Endothelial cell of umbilical vein (primary cell): ENCODE measurements at places on chromosomes 4 and X.

GRCh38 chrX:71577682-71578081 is 555 bp upstream of the GCNA start:
- no peak for DNase-seq

DNA sequence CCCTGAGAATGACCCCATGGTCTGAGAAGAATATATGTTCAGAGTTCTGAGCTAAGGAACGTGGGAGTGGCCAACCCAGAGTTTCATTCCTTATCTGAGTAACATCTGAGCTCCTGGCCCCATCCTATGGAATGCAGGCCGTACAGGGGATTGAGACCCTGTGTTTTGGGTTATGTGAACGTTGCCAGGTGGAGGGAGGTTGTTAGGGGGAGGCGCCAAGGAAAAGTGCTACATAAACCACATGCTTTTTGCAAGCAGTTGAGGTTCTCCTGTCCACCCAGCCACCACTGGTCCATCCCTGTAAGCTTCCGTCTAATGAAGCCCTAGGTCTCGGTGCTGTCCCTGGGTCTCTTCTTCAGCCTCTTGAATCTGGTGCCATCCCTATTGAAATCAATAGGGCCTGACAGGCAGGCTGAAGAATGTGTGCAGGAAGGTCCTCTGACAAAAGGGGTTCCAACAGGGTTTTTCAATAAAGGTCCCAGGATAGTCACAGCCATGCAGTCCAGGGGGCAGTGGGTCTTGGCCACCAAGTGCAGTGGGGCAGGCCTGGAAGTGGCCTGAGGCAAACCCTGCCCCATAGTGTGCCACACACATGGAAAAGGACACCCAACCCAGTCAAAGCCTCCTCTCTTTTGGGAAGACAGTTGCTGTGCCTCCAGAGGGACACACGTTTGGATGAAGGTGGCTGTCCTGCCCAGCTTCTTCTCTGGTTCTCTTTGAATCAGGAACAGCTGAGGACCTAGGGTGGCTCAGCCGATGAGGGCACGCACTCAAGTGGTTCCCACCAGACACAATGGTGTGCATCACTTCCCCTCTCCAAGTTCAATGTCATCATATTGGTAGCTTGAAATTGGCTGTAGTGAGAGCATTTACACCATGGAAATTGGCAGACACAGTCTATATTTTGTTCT is 53.5 kb downstream of the HTRA3 start:
- no peak for DNase-seq

DNA sequence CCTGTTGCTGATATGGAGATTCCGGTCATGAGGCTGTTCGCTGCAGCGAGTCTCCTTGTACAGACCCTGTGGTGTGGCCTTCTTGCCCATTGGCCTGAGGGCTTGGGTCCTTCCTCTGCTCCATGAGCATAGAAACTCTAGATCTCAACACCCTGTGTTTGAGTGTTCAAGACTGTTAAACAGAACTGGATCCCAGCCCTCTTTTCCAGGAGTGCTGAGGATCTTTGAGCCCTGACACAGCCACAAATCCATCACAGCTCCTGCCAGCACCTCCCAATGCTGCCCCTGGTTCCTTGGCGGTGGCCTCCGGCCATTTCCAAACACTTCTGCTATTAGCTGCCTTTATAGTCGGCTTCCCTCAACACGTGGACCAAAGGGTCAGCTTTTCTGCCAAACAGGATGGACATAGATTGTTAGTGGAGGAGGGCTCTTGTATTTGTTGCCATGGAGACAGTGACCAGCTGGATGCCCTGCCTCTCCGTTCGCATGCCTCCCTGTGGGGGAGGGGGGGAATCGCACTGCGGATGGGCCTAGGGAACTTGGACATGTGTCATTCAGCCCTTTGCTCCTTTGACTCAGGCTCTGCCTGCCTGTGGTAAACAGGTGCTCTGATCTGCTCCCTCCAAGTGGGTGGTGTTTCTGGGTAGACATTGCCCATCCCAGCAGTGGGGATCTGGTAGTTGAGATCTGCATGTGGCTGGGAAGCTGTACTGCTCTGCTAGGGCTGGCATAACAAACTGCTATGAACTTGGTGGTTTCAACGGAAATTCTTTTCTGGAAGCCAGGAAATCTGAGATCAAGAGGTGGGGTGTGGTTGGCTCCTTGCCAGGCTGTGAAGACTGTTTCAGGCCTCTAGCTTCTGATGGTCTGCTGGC is 6.9 kb upstream of the WDR1 start:
- peak; percentile 94 for DNase-seq

DNA sequence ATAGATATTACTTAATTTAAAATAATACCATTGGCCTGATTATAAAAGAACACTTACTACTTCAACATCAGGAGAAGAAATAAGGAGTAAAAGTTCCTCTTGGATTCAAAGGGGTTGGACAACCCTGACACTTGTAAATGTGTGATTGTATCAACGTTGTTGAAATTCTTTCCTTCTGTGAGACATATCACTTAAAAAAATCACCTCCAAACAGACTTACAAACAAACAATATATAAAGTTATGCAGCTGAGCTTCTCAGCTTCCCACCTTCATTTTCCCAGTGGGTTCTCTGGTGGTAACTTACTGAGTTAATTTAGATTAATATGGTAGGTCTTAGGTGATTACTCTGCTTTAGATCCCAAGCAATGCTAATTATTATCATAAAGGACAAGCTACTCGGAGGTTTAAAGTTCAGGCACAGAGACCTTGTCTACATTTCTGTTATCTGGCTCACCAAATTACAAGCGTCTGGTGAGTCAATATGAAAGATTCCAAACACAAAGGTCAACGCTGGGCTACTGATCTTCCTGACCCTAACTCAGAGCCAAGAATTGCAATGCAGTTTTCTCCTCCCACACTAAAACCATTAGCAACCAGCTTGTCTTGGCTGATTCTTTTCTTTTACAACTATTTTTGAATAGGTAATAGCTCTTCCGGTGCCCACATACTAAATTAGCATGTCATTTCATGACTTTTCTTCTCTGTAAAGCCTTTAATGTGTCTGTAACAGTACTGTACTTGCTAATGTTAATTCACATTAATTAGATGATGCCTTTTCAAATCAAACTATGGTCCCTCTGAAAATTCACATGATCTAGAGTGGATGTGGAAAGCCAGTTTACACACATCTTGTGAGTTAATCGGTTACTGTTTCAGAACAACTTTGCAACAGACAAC is 157.6 kb downstream of the RASL11B start:
- DNase-seq = peak; percentile 45

GRCh38 chr4:4888695-4889094 is 29.2 kb downstream of the MSX1 start:
- DNase-seq = no peak

DNA sequence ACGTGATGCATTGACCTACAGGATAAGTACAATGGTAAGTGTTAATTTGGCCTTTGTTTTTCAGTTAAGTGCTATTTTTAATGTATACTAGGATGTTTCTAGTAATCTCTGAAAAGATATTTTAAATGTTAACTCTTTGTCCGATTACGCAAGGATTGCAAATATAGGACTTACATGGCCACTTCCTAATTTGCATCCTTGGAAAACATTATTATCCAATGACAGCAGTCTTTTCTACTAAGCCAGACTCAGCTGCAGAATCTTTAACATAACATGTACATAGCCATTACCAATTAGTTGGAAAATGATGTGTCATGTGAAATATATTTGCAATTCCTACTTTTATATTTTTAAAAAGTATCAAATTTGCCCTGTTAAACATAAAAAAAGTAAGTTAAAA is 124.7 kb downstream of the MID1 start:
- no peak for DNase-seq
